ENCODE measurements at places on chromosomes 16 and 17.

DNA sequence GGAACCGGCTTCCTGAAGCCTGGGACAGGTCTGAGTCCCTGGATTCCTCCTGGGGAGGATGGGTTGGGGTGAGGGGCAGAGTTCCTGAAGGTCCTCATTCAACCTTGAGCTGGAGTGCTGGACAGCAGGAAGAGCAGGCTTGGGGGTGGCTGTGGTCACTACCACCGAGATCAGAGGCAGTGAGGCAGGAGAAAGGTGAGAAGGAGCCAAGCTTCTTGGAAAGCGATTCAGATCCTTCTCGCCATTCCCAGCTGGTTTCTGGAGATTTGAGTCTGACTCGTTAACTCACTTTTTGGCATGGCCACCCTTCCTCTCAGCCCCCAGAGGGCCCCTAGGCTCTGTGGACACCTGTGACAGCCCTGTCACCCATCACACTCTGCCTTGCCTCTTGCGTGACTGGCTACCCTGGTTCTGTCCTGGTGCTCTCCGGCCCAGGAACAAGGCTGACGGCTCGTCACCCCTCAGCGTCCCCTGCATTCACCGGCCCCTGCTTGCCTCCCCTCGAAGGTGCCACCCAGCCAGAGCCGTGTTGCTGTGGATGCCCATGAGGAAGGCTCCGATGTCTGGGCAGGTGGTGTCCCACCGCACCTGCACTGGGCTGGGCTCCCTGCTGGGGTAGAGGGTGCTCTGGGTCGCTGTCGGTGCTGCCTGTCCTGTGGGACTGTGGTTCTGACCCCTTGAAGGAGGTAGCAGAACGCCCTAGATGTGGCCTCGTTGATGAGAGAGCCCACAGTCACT, 9.7 kb upstream of the TIMP2 start:
- DNase-seq: no peak

DNA sequence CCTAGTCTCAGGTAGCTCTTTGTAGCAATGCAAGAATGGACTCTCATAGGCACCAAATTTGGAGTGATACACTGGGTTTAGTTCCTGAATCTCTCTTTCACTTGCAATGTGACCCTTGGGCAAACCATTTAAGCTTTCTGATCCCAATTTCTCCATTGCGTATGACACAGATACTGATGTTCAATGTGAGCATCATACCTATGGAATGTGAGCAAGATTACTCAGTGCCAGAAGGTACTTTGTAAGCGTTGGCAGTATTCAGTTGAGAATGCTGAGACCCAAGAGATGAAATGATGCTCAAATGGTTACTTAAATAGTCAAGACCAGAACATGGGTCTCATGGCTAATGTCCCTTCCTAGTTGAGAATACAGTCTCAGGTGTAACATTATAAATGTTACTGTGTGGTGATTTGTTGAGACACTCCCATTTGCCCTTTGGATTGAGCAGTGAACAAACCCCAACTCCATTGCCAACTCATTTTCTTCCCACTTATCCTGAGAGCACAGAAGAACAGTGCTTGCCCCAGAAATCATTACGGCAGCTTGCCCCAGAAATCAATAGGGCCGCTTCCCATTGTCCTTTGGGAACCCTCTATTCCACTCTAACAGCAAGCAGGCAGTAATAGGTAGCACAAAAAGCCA, 134.1 kb downstream of the SOX9 start:
- DNase-seq: no peak

DNA sequence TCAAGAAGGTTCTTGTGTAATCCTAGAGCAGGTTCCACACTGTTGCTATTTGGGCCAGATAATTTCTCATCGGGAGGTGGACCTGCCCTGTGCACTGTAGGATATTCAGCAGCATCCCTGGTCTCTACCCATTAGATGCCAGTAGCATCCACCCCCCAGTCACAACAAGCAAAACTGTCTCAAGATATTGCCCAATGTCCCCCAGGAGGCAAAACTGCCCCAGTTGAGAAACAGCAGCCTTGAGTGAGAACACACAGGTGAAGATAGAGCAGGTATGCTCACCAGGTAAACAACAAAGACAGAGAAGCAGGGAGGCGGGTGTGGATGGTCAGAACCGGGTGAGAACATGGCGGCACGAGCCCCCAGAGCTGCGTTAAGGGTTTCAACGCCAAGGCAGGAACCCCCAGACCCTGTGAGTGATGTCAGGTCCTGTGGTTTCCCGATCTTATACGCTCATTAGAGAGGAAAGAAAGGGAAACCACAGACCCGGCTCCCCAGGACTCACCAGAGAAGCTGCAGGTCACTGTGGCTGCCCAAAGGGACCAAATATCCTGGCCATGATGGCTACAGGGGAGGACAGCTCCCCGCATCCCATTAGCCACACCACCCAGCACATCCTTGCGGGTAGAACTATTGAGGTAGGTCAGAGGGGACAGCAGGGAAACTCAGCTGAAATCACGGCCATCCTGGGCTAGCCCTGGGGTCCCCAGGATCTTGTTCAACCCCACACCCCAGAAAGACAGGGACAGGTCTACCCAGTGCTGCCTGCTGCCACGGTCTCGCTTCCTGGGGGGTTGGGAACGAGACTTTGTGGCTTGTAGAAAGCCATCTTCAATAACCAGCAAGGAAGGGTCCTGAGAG, 21.2 kb downstream of the CDC42EP4 start:
- no peak for DNase-seq

DNA sequence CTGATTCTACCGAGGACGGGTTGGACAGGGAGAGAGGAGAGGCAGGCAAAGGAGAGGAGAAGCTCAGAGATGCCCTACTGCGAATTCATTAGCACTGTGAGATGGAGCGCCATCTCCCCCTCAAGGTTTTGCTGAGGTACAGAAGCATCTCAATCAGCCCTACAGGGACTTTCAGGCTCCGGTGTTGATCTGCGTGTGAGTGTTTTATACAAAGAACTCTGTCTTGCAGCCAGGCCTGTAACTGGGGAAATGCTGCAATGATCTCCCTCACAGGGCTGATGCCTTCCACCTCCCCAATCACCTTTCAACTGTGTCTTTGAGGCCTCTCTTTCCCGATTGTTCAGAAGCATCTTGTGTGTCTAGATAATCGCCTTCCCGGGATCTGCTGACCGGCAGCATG, 74.8 kb downstream of the IRX6 start:
- no peak for DNase-seq

GRCh38 chr17:65277576-65277975, 140.4 kb downstream of the RGS9 start:
- no peak for DNase-seq

GRCh38 chr17:81839301-81839700, 4.5 kb upstream of the PPP1R27 start:
- DNase-seq: no peak

- DNase-seq: no peak
These were observed 155.0 kb upstream of the SALL1 start for GRCh38 chr16:51306116-51306515.

DNA sequence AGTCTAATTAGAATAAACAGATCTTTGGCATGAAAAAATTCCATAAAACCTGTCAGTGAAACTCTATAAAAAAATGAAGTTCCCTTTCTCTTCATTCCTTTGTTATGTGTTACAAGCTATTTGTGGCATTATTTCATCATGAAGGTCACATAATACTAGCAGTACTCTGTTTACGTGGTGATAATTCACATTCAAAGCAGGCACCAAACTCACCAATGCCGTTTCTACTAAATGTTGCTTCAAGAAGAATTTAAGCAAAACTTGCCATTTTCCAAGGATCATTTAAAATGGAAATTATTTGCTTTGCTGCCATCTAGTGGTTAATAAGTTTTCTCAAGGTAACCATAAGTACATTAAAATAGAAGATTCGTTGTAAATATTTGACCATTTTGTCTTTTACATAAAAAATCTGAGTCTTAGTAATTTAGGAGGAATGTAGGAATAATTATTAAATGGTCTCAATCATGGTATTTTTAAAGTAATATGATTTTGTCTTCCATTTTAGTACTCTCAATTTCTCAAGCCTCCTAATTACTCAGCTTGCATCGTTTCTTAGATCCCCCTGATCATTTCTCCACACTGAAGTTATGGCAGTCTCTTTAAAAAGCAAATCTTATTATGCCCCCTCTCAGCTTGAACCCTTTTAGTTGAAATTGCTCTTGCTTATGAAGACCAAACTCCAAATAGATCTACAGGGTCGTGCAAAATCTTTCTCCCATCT, 80.8 kb downstream of the OMG start:
- DNase-seq: no peak

DNA sequence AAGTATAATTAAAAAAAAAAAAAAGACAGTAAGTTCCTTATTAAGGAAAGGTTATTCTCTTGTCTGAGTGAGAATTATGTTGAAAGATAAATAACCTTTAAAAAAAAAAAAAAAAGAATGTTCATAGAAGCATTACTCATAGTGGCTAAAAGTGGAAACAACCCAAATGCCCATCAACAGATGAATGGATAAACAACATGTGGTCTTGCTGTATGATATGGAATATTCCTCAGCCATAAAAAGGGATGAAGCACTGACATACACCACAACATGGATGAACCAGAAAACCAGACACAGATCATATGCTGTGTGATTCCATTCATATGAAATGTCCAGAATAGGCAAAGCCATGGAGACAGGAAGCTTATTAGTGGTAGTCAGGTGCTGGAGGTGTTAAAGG, 9.2 kb upstream of the CCNF start:
- no peak for DNase-seq

GRCh38 chr16:10383626-10384025, 2.2 kb upstream of the ATF7IP2 start:
- no peak for DNase-seq

DNA sequence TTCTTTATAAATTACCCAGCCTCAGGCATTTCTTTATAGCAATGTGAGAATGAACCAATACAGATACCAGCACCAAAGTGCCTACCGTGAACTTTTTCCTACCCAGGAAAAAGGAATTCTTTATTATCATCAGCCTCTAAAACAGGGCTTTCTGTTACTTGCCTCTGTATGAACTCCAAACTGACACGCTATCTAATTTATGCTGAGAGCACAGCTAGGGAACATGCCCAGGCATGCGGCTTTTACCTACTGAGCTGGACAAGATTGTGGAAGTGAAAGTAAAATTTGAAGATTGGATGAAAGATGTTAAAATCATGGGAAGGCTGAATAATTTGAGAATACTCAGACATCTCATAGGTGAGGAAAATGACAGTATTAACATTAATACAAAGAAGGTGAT, 24.4 kb upstream of the ADCY9 start:
- no peak for DNase-seq

- no peak for DNase-seq
These were observed 105.6 kb downstream of the OR1D5 start for GRCh38 chr17:2957631-2958286.

GRCh38 chr16:54128629-54129234, 157.9 kb downstream of the IRX3 start:
- no peak for DNase-seq

DNA sequence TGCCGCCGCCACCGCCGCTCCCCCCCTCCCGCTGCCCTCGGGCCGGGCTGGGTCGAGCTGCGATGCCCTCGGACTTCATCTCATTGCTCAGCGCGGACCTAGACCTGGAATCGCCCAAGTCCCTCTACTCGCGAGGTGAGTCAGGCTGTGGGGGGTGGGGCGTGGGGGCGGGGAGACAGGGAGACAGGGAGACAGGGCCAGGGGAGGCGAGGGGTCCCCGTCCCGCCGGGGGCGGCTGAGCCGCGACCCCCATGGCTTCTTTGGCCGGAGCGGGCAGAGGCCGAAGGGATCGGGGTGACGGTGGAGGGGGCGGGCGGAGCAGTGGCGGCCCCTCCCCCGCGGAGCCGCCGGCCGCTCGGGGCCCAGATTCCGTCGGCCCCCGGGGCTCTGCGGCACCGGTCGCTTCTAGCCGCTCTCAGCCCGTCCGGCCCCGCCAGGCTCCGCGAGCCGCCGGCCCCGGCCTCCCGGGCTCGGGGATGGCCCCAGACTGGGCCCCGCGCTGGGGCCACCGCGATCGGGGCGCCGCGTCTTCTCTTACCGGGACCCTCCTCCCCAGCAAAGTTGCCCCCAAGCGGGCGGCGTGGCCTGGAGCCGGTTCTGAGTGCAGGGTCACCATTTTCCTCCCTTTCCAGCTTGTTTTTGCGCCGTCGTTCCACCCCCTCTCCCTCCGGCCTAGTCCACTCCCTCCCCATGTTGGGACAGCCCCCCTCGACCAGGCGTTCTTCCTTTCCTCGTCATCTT, 644 bp downstream of the NFAT5 start:
- DNase-seq: peak; percentile 13

DNA sequence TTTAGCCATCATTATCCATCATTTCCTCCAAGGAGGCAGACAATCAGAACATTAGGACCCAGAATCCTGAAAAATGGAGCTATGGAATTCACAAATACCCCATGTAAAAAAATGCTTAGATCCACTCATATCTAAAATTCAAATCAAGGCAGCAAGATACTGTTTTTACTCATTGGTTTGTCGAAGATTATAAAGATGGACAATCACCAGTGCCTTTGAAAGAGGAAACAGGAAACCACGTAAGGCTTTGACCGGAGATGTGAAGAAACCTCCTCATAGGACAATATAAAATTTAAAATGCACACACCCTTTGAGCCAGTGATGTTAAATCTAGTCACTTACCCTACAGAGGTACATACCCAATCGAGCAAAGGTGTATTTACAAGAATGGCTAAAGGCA, 130.0 kb downstream of the XYLT1 start:
- DNase-seq: no peak

DNA sequence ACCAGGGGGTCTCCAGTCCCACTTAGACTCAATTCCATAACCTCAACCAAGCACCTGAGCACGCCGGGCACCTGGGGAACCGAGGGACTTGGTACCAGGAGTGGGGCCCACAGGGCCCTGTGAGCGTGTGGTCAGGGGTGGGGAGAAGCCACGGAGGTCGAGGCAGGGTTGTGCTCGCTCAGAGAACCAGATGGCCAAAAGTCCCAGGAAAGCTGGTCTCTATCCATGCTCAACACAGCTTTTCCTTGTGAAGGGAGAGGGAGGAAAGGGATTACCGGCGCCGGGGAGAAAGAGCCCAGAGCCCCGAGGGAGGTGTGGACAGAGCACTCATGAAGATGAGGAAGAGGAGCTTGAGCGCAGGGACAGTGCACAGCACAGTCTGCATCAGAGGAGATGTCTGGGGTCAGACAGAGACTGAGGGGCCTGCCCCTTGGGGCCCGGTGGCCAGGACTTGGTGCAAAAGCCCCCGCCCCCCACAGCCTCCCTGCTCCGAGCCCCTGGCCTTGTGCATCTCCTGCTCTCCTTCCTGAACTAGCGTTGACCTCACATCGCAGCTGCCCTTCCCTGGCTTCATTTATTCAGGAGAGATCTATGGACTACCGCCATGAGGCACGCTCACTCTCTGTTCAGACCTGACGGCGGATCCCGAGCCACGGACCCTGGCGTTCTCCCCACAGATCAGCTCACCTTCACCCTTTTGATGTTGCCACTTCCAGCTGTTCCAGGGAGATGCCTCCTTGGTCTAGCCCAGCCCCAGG, 355.4 kb upstream of the TNRC6C start:
- no peak for DNase-seq

DNA sequence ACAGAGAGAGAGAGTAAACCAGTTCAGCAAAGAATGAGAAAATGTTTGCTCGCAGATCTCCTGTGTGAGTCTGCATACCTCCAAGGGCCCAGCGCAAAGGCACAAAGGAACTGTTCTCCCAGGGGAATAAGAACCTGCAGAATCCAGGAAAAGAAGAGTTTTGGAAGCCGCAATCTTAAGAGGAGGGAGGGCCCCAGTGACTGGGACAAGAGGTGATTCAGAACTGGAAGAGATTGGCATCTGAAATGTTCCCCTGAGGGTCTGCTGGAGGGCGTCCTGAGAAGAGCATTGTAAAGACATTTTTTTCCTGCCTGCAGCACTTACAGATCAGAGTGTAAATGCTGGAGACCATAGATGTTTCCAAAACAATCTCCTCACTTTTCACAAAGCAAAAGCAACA, 6.1 kb downstream of the ATMIN start:
- no peak for DNase-seq
